Brain (organoid and tissue), 16 donors: ENCODE measurements at places on chromosomes 1 and 21.

- no peak for DNase-seq
Observed at GRCh38 chr1:177996957-177997356, 27.1 kb upstream of the SEC16B start.

DNA sequence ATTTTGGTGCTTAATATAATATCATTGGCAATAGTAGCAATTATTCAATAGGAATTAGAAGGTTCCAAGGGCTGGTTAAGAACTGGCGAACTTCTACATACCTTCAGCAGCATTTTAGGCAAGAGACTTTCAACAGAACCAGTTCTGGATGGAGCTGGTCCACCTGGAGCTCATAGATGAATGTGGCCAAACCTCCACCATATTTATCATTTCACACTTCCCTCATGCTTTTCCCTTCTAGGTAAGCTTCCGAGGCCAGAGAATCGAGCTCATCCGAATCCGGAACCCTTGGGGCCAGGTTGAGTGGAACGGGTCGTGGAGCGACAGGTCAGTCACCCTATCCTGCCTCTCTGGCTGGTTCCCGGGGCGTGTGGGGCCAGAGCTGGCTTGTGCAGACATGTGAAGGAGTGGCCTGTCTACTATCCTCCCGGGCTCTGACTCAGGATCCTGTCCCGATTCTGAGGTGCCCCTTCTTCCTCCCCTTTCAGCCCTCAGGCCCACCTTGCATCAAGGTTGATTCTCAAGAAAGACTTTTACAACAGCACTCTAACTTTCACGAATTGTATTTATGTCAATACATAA is 24.7 kb downstream of the CAPN9 start:
- DNase-seq: no peak

GRCh38 chr1:19892129-19892528 is 9.9 kb downstream of the OTUD3 start:
- no peak for DNase-seq

GRCh38 chr1:30738040-30738714 is 14.8 kb upstream of the MATN1 start:
- DNase-seq: no peak
